ENCODE measurements at places on chromosomes 3 and 15.

DNA sequence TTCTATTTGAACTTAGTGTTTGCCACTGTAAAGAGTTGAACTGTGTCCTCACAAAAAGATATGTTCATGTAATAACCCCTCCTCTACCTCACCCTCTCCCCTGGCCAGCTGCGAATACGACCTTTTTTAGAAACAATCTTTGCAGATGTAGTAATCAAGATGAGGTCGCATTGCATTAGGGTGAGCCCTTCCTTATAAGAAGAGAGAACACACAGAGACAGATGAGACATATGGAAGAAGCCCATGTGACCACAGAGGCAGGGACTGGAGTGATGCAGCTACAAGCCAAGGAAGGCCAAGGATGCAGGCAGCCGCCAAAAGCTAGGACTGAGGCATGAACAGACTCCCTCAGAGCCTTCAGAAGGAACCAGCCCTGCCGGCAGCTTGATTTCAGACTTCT, 27.6 kb downstream of the GPR176 start:
- DNase-seq: no peak

GRCh38 chr3:197353867-197354567, 55.6 kb upstream of the DLG1 start:
- no peak for DNase-seq

DNA sequence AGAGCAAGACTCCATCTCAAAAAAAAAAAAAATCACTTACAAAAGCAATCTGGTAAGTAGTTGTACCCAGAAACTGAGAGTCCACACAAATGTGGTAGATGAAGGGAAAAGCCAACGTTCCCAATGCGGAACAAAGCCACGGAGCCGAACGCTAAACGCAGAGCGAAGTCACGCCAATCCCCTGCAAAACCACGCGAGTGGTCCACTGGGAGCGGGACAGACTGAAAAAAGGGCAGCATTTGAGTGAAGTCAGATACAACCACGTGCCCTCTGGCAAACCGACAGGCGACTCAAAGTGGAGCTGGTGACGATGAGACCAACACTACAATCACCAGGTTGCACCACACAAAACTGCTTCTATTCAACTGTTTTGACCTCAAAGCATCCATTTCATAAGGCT, 246.1 kb upstream of the LYSMD4 start:
- no peak for DNase-seq

DNA sequence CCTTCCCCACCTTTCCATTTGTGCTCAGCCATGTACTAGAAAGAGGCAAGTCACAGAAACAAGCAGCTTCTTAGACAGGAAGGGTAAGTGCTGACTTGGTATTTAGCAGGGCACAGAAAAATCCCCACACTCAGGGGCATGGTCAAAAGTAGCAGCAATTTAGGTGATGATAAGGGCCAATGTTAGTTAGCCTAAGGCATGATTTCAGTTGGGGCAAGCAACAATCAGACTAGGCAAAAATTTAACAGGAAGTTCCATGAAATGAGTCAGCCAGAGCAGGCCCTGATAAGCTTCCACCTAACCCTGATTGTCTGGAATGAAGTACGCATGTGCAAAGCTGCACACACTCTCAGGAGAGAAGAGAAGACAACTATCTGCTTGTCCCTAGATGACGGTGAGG, 423.4 kb upstream of the UBE2E2 start:
- DNase-seq: no peak

DNA sequence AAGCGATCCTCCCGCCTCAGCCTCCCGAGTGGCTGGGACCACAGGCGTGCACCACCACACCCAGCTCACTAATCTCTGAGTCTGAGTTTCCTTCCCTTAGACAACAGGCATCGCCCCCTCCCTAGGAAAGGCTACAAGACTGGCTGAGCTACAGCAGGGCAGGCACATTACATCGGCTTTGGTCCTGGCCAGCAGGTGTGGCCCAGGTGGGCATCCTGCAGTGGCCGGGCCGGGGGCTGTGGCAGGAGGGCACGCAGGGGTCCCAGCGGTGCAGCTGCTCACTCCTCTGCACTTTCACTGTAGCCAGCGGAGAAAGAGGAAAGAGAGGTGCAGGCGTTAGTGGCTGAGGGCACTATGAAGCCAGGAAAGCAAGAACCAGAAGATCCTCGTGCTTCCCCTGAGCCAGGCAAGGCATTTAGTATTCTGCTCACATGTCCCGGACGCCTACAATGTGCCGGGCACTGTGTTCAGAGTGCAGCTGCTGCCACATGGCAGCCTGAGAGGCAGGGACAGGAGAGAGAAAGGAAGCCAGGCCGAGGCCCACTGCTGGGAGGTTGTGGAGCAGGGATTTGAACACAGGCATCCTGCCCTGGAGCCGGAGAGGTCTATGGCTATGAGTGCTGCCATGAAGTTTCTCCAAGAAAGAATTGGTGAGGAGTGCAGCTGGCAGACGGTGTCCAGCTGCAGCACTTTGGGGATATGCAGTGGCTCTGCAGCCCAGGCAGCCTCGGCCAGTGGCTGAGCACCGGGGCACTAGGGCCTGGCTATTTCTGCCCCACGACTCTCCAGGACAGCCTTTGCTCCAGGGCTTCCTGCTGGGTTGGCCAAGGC, 22.3 kb downstream of the GRIP2 start:
- DNase-seq: no peak
